Fibroblast of upper back skin (primary cell): ENCODE measurements at places on chromosomes 3 and 15.
A peak's percentile ranks its signal among the peaks of the same experiment; 100 is the strongest.

DNA sequence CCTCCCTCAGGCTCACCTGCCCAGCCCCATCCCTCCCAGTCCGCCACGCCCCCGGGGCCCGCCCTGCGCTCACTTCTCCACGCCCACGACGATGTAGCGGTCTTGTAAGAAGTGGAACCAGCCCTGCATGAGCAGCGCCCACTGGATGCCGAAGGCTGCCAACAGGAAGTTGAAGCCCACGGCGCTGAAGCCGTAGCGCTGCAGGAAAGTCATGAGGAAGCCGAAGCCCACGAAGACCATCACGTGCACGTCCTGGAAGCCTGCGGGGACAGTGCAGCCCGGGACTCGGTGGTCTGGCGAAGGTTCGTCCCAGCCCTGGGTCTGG is 9.7 kb downstream of the RHCG start:
- DNase-seq = no peak

DNA sequence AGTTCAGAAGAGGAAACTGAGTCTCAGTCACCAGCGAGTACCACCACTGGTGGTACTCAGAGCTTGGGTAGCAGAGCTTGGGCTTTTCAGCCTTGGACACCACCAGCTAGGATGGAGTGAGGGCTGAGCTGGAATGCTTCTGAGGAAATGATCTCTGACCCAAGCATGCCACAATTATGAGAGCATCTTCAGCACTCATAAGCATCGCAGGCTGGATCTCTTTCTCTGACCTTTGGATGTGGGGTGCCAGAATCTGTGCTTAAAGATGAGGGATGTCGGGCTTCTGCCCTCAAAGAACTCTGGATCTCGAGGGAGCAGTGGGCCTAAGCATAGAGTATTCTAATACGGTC is 36.4 kb downstream of the ZNF710 start:
- peak; percentile 57 for DNase-seq

DNA sequence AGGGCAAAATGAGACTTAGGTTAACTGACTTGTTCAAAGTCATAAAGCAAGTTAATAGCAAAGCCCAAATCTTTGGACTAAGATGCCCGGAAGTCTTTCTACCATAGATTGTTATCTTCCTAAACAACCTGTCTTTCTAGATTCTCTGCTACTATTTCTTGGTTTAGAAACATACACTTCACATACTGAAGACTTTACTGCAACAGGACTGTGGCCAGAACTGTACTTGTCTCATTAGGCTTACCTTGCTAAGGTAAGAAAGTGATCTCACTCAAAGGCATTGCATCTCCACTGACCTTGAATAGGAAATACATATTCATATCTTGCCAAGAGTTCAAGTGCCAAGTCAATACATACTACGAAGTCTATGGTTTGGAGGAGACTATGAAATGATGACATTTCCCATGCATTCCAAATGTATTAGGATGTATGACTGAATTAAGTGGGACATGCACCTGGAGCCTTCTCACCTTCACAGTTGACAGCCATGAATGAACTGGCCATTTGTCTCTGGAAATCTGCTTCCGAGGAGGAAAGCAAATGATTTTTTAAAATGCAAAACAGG is 5.0 kb downstream of the ZDHHC3 start:
- DNase-seq = no peak

DNA sequence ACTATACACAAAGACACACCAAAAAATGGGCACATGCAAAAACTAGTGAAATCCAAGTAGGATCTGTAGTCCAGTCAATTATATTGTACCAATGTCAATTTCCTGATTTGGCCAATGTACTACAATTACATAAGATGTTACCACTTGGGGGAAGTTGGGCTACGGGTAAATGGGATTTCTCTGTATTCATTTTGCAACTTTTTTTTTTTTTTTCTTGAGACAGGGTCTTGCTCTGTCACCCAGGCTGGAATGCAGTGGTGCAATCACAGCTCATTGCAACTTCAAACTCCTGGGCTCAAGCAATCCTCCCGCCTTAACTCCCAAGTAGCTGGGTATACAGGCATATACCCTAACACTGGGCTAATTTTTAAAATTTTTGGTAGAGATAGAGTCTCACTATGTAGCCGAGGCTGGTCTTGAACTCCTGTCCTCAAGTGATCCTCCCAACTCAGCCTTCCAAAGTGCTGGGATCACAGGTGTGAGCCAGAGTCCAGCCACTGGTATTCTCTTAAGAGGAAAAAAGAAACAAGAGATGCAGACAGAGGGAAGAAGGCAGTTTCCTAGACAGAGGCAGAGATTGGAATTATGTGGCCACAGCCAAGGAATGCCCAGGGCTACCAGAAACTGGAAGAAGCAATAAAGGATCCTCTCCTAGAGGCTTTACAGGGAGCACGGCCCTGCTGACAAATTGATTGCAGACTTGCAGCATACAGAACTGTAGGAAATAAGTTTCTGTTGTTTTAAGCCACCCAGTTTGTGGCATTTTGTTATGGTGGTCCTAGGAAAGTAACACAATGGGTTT is 33.3 kb downstream of the TFDP2 start:
- peak; percentile 11 for DNase-seq

- DNase-seq = no peak
These were observed 343.4 kb downstream of the TBC1D5 start for GRCh38 chr3:17398959-17399551.

- DNase-seq = no peak
These were observed 86.2 kb upstream of the CMSS1 start for GRCh38 chr3:99731499-99731898.

GRCh38 chr15:92877416-92877815 is 22.7 kb upstream of the CHD2 start:
- no peak for DNase-seq

- no peak for DNase-seq
These were observed 1182.3 kb downstream of the OTOL1 start for GRCh38 chr3:162678941-162679340.

DNA sequence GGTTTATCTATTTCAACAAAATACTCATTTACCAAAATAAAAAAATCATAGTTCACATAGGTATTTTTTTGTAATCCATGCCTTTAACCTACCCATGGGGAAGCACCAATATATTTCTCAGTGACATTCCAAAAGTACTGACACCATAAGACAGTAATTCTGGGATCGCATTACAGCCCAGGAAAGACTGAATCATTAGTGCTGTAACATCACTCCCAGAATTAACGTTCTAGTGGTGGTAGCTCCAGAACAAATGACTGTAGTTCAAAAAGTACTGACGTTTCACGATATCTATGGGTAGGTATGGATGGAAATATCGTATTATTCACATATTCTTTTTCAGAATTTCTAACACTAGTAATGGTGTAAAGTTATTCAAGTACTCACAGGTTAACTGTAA is 54.3 kb upstream of the NEK10 start:
- DNase-seq = peak; percentile 77

DNA sequence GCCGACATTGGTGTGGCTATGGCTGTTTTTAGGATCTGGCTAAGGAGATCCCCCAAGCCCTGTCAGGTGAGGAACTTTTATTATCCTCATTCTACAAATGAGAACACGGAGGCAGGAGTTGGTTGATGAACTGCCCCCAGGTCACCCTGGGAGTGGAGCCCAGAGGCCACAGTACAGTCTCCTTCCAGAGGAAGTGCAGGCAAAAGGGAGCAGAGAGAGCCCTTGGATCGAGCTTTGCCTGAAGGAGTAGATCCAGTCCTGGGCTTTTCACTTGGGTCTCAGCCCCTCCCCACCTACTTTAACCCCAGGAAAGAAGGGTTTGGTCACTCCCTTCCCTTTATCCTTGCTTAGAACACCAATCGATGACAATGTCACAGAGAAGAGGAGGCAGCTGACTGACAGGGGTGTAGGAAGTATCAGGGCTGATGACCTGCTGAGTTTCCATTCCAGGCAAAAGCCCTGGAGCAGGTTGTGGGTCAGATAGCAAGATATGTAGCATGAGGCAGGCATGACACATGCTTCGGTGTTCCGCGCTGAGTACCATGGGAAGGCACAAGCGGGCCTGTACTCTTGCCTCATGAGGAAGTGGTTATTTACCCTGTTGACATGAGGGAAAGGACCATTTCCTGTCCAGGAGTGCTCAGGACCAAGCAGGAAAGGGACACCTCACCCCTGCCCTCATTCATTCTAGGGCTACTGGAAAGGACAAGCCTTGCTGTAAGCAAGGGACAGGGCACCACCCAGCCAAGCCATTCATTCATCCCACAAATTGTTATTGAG is 5.8 kb upstream of the PLA2G4D start:
- no peak for DNase-seq

DNA sequence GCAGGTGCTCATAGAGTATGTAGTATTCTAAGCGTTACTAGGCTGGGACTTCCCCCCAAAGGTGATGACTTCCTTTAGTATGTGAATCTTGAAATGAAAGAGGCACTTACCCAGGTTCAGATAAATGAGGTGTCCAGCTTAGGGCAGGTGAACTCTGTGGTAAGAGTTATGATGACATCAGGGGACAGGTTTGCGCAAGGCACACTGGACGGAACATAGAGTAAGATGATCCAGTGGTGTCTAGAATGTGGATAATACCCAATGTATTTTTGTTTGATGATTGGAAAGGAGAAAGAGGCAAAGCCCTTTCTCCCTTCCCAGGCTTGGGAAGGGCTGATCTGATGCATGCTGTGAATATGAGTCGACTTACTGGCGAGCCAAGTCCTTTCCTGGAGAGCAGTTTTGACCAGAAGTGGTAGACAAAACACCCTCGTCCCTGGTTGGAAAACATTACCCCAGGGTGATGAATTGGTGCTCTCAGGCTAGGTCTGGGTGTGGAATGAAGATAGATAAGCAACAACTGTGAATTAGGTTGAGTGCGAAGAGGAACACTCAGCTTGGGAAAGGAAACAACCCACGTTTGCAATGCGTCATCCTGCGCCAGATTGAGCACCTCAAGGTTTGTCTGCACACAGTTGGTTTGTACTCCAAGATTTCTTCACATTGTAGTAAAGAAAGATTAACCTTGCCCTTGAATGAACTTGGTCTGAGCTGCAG is 124.2 kb downstream of the GHSR start:
- peak; percentile 52 for DNase-seq

DNA sequence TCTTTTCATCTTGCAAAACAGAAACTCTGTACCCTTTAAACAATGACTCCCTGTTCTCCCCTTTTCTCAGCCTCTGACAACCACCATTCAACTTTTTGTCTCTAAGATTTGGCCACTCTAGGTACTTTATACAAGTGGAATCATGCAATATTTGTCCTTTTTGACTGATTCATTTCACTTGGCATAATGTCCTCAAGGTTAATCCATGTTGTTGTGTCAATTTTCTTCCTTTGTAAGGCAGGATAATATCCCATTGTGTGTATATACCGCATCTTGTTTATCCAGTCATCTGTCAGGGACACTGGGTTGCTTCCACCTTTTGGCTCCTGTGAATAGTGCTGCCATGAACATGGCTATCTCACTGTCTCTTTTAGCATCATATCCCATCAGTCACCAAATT is 10.3 kb downstream of the USP13 start:
- no peak for DNase-seq

DNA sequence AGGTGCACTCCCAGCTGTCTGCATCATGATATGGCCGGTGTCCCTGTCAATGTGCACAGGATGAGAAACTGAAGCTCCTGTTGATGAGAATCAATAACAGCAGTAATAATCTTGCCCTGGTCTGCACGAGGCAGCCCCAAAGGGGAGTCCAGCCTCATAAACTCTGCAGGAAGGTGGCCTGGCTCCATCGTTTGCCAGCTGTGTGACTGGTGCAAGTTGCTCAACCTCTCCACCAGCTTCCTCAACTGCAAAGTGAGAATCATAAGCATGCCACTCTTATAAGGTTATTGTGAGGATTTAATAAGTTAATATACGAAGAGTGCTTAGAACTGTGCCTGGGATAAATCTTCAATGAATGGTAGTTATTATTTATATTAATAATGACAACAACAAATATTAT is 203.4 kb upstream of the HES1 start:
- no peak for DNase-seq

- no peak for DNase-seq
These were observed 158.3 kb downstream of the FOXB1 start for GRCh38 chr15:60162251-60162967.

DNA sequence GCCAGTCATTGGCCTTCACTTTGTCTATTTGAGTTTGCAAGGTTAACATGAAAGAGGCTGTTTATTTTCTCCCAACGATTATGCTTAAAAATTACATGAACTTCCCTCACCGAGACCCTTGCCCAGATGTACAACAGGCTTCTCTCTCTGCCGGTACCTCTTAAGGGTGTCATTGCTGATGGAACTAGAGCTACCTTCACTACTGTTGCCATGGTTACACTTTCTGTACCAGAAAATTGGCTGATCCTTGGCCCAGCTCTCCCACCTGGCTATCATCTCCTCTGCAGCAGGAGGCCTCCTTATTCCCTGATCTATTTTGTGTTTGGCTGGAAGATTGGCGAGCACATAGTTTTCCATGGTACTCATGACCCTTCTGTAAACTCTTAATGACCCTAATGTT is 24.0 kb upstream of the LIPC start:
- no peak for DNase-seq

DNA sequence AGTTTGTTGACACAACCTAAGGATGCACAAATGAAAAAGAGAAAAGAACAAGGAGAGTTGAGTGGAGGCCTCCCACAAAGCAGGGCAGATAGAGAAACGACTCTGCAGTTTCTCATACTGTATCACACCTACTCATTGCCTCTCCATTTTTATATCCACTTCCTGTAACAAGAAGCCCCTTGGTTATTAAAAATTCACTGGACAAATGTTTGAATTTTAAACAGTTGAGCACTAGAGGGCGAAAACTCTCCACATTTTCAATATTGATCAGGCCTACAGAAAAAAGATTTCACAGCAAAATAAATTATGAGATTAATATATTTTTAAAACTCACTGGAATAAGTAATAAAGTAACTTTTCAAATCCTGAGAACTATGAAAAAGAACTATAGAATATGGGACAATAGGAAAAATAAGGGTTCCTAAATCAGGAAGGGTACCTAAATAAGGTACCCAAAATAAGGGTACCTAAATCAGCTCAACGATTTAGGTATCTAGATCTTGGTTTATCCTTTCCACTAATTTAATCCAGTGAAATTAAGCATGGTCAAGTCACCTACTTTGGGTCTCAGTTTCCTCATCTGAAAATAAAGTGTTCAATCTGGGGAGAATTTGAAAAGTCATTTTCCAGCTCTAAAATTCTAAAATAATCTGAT is 47.0 kb upstream of the PPIB start:
- peak; percentile 50 for DNase-seq

DNA sequence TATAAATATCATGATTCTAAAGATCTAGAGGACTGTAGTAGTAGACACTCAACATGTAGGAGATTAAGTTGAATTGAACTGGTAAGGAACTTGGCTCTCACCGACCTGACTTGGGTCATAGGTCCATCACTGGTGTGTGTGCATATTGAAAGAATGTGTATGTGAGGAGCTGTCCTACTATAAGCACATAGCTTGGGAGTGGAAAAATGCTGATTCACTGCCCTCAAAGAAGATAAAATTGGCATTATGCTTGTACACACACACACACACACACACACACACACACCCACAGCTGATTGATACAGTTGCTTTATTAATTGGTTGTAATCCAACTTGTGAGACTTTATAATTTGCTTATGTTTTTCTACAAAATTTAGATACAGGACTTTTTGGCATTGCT is 411.0 kb upstream of the NR2F2 start:
- no peak for DNase-seq
